ENCODE measurements at places on chromosomes 7 and 10.

- peak; percentile 98 for DNase-seq
Measured at GRCh38 chr7:103821092-103821491, 168.4 kb downstream of the RELN start.

DNA sequence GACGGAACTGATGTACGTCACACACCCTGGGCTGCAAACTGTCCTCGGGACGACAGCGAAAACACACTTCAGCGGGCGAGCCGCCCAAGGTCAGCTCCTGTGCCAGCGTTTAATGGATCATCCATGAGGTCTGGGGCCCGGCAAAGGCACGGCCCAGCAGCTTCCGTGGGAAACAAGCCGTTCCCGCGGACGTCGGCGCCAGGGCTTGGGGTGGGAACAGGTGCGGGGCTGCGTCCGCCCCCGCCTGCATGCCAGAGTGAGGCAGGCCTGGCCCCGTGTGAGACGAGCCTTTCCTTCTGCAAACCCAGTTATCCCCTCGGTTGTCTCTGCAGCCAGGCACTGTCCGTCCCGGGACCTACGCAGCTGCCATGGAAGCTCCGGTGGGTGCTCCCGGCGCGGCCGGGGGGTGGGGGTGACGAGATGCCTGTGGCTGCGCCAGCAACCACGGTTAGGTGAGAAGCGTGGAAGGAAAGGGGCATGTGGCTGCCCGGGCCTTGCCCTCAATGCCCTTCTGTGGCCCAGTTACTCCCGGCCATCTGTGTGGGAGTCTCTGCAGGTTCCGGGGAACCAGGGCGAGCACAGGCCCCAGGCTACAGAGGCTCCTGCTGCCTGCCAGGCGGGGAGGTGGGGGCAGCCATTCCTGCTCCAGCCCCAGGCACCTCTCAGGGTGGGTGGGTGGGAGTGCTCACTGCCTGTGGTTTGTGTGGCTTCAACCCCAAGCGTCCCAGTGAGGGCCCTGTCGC is 42.2 kb upstream of the PDGFA start:
- DNase-seq, result no peak

- peak; percentile 27 for DNase-seq
Measured at GRCh38 chr10:3310016-3310784, 137.6 kb upstream of the PITRM1 start.

GRCh38 chr7:55211726-55212125 is 153.4 kb upstream of the LANCL2 start:
- no peak for DNase-seq

DNA sequence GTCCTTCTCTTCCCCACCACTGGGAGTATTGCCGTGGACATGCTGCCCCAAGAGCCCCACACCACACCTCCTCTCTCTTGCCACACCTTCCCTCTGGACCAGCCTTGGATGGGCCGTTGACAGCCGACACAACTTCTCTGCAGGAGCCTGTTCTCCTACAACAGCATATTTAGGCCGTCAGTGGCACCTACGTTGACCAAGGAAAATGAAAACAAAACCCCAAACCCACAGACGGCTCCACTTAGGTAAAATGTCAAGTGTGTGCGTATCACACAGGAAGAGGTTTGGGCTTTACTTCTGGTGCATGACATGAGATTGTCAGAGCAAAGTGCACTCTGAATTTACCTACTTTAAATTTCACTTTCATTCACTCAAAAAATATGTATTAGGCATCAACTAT is 246.6 kb downstream of the ZMYND11 start:
- no peak for DNase-seq

All from NCI-H69 (cell line).